ENCODE measurements at places on chromosomes 6 and 20.

DNA sequence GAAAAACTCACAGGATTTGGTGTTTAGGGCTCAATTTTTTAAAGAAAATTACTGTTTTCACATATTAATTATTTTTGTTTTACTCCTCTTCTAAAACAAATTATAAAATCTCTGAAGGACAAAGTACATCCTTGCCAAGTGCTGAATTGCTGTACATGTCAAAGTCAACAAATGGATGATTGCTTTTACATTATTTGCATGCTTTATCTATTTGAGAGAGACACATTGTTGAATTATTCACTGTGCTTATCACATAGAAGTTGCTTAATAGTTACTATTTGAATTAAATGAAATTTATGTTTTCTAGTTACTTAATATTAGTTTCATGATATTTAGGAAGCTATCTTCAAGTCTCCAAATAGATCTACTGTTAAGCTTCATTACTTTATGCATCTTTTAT lies 318.6 kb upstream of the PTCHD4 start:
- DNase-seq: no peak

GRCh38 chr20:12354725-12355124 lies 437.0 kb downstream of the BTBD3 start:
- DNase-seq: no peak

DNA sequence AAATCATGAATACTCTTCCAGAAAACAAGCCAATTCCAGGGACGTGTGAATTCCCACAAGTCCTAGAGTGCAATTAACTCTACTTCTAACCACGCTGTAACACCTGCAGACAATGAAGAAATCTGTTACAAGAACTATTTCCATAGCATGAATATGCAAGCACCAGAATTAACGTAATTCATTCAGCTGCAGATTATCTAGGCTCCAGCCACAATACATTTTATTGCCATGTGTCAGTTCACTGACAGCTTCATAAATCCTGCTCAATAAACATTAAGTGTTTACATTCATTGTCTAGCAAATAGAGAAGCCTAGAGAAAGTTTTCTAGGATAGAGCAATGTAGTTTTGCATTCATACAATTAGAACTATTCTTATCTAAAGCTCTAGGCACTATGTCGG lies 1348.5 kb downstream of the GRIK2 start:
- no peak for DNase-seq

- DNase-seq: no peak
Measured at GRCh38 chr6:152854086-152854795, 103.6 kb downstream of the VIP start.

DNA sequence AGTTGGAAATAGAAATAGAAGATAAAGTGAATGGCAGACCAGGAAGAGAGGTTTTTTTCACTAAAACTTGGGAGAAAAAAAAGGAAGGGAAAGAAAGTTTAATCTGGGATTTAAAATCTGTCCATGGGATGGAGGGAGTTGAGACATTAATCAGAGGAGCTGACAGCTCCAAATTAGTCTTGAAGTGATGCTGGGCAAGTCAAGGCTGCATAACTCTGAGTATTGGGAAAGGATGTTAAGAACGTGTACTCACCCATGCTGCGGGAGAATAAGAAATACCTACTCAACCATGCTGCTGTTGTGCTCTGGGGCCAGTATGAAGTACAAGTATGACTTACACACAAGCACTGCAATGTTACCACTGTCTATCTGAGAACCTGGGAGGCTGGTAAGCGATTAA lies 47.5 kb downstream of the SNRNP48 start:
- DNase-seq: no peak

DNA sequence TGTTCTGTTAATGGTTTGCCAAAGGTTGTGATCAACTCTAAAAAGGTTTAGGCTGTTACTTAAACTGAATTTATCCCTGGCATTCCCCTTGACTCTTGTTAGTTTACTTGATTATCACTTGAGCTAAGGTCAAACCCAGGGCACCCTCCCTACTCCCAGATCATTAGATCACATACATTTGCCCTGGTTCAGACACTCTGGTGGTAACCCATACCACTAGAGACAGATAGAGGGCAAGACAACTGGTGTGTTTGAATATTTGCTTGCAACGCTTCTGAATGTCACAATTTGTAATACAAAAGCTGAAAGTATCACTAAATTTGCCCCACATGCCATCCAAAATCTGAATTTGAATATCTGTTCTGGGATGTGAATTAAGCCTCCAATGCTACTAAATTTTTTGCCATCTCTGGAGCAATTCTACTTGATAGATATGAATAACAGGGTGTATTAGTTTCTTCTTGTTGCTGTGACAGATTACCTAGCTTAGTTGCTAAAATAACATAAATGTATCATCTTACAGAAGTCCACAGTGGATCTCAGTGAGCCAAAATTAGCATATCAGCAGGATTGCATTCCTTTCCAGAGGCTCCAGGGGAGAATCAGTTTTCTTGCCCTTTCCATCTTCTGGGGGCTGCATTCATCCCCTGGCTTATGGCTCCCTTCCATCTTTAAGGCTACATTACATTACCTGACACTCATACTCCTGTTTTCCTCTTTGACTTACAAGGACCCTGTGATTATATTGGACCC lies 45.4 kb downstream of the FIG4 start:
- no peak for DNase-seq

DNA sequence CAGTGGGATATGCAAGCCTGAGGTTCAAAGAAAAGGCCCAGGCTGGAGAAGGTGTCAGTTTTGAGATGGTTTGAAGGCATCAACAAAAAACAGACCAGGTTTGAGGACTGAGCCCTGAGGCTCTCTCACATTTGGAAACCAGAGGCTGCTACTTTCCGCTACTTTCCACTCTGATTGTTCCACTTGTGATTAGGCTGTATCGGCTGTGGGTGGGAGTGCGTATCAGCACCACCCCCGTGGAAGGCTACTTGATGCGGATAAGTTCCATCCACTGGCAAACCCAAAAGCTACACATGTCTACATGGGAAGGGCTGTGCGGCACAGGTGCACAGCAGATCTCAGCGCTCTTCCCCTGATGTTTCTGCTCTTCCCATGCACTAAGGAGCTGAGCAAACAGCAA lies 198.7 kb downstream of the GMPR start:
- no peak for DNase-seq

- DNase-seq: no peak
Measured at GRCh38 chr6:106444777-106445507, 84.4 kb downstream of the CRYBG1 start.

DNA sequence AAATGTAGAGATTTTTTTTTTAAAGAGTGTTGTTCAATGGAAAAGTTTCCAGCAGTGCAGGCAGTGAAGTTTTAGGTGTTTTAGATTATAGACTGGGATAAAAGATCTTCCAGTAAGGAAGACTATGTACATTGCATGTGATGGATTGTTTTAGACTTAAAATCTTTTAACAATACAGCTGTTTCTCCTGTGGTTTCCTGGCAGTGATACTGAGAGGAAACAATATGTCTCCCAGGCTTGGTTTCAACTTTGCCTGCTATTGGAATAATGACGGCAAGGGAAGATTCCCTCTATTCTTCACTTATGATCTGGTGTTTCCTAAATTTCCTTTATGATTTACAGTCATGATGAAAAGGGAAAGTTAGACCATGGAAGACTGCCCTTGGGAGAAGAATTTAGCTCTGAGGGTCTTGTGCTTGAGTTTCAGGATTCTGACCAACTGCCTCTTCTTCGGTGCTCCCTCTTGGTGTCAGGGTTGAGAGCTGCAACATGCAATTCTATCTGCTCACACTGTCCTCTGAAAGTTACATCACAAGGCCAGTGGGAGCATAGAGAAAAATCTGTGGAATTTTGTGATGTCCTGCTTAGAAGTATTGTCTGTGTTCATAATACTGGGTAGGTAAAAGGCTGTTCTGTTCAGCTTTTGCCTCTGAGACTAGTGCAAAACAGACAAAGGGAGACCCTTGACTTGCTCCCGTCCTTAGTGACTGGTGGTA lies 262.8 kb upstream of the MAN1A1 start:
- no peak for DNase-seq

Data from NCI-H1092 (cell line).